MG63 (cell line): ENCODE measurements at places on chromosomes 2 and 18.

GRCh38 chr2:104528101-104528500, 325.8 kb upstream of the POU3F3 start:
- DNase-seq, result no peak

GRCh38 chr18:59446012-59446411, 86.9 kb upstream of the LMAN1 start:
- DNase-seq, result no peak

DNA sequence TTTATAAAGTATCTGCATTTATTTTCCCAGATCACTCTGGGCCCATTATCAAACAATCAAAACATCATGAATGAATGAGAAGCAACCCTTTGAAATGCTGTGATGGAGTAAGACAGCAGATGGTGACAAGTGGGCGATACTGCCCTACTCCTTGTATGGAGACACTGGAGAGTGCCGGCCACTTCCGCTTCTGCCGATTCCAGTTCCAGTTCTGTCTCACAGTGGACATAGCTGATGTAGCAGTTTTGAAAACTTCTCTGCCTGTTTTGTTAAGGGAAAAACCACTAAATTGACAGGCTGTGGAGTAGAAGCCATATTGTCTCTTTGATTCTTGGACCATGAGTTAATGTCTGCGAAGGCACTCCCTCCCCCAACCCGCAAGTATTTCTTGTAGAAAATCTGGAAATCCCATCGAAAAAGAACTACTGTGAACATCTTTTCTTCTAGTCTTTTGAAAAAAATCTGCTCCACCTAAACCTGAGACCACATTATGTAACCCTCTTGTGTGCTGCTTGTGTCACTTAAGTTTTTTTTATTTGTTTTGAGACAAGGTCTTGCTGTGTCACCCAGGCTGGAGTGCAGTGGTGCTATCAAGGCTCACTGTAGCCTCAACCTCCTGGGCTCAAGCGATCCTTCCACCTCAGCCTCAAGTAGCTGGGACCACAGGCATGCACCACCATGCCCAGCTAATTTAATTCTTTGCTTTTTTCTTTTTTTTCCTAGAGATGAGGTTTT, 133.5 kb downstream of the TANC1 start:
- DNase-seq, result no peak

GRCh38 chr2:118249531-118249930, 161.3 kb downstream of the INSIG2 start:
- DNase-seq, result no peak
